SIG-M5 (cell line): ENCODE measurements at places on chromosomes 16 and 17.

GRCh38 chr16:69930117-69930776 lies 20.9 kb upstream of the CLEC18A start:
- no peak for DNase-seq

DNA sequence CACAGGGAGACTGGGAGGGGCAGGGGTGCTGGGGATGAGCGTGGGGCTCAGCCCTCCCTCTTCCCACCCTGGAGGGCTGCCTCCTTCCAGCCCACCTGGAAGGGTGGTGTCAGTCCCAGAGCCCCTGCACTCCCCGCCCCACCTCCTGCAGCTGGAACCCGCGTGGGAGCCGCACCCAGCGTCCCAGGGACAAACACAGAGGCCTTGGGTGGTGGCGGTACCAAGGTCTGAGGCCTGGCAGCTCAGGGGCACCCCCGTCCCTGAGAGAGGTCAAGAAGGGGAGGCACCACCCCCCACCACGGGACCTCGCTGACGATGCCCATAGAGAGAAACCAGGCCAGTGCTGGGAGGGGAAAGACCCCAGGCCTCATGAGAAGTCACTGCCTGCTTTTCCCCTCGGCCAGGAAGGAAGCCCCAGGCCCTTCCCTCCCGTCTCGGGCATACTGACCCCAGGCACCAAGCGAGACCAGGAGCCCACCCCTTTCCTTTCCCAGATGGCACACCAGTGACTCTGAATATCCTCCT lies 4.1 kb downstream of the HS3ST6 start:
- no peak for DNase-seq

DNA sequence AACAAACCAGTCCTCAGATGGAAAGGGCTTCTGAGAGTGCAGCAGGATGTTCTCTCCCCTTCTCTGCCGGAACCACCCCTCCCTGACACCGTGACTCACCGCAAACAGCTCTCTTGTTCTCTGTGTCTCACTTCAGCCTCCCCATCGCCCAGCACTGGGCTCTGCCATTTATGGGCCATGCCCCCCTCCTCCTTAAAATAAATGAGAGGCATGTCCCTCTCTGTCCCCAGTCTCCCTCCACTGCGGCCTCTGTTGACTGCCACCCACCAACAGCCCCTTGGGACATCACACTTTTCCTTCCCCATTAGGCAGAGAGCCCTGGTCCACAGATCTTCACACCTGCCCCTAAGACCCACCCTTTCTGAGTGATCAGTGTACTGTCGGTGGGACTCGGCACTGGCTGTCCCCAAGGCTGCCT lies 6.3 kb downstream of the CCDC102A start:
- DNase-seq: no peak

DNA sequence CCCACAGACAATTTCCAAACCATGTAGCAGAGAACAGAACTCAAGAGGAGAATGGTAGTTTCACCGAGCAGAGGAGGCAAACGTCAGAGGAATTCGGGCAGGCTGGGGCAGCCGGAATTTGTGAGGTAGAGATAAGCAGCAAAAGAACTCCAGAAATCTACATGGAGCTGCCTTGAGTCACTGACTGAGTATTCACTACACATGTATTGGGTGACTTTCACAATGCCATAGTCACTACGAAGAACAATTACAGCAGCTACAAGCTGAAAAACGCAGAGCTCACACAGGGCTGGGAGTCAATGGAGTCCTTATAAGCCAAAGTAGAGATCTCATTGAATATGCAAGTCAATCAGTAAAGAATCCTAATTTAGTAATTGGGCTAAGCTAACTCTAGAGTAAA lies 13.4 kb downstream of the CMC2 start:
- DNase-seq: no peak

- no peak for DNase-seq
These were observed 45.2 kb upstream of the PVALEF start for GRCh38 chr17:81120149-81120484.

GRCh38 chr16:84082110-84082509 lies 34.6 kb downstream of the MBTPS1 start:
- DNase-seq: no peak

- DNase-seq: no peak
These were observed 208.2 kb upstream of the MYOCD start for GRCh38 chr17:12457493-12457892.

DNA sequence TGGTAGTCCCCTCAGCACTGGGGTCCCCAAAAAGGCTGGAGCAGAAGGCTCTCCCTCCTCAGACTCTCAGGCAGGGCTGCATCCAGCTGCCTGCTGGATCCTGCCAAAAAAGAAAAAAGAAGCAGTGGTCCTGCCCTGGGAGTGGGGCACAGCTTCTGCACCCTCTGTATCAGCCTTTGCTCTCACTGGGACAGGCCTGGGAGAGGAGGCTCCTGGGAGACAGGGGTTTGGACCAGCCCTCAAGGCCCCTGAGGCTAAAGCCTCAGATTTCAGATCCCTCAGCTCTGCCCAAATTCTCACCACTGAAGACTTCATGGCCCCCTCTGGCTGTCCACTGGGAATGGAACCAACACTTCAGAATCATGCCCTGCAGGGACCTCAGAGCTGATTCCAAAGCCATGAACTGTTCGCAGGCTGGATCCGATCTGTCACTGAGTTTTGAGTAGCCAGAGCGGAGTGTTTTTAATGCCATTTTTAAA lies 96.9 kb downstream of the C16orf78 start:
- no peak for DNase-seq

DNA sequence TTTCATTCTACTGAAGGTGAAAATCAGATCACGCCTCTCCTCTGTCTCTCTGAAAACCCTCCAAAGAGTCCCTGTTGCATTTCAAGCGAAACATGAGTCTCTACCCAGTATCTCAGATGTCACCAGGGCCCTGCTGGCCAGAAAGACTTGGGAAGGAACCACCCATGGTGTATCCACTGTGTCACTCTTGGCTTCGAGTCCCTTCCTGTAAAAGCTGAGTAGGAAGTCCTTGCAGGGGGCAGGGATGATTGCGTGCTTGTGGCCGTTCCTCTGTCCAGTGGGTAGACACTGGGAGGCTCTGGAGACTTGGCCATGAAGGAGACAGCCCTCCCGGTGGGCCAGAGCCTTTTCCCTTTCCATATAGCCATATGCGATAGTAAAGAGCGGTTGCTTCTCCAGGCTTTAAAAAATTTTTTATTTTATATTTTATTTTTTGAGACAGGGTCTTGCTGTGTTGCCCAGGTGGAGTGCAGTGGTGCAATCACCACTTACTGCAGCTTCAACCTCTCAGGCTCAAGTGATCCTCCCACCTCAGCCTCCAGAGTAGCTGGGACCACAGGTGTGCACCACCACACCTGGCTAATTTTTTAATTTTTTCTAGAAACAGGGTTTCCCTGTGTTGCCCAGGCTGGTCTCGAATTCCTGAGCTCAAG lies 19.0 kb upstream of the RMI2 start:
- no peak for DNase-seq

GRCh38 chr17:63156986-63157385 lies 191.0 kb downstream of the TANC2 start:
- DNase-seq: no peak

GRCh38 chr17:19799796-19800195 lies 51.7 kb upstream of the ALDH3A1 start:
- DNase-seq: no peak
